ENCODE measurements at places on chromosomes 7 and 10.

DNA sequence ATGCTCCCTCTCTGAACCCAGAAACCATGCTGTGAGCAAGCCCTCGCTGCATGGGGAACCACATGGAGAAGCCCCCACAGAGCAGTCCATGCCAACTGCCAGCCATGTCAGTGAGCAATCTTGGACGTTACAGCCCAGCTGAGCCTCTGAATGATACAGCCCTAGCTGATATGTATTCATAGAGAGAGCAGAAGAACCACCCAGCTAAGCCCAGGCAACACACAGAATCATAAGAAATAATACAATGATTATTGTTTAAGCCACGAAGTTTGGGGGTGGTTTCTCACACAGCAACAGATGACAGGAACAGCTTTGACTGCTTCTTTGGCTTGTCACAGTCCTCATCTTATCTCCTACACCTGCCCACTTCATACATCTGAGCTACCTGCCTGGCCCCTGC lies 32.5 kb upstream of the CARD11 start:
- no peak for DNase-seq

- peak; percentile 21 for DNase-seq
Measured at GRCh38 chr10:91032611-91033206, 111.8 kb upstream of the ANKRD1 start.

DNA sequence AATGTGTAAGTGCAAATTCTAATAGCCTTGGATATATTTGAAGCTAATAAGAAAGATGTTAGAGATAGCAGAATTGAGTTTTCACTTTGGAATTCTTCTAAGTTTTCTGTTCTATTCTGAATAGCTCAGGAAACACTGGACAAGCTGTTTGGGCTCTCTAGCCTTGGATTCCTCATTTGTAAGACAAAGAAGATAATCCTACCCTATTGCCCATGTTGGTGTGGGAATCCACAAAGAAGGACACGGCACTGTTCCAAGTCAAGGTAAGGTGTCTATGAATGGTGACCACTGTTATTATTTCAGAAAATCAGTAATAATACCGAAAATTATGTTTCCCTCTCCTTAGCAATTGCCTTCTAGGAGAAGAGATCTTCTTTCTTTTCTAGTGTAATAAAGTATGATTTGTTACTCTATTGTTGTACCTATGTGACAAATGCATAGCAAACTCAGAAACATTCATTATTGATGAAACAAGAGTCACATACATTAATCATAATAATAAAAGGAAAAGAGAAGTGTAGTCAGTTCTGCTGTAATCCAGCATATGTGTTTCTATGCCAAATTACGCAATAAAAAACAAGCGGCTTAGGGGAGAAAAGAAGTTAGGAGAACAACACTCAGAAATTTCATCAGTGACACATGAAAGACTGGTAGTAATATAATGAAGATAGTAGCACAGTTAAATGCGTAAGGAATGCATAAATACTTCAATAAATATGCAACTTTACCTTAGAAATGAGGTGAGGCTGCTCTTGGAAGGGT lies 1012.3 kb upstream of the PHF14 start:
- DNase-seq: no peak

GRCh38 chr7:26937306-26937705 lies 72.9 kb upstream of the SKAP2 start:
- DNase-seq: peak; percentile 50

- DNase-seq: no peak
Measured at GRCh38 chr7:155329225-155329624, 31.5 kb downstream of the INSIG1 start.

DNA sequence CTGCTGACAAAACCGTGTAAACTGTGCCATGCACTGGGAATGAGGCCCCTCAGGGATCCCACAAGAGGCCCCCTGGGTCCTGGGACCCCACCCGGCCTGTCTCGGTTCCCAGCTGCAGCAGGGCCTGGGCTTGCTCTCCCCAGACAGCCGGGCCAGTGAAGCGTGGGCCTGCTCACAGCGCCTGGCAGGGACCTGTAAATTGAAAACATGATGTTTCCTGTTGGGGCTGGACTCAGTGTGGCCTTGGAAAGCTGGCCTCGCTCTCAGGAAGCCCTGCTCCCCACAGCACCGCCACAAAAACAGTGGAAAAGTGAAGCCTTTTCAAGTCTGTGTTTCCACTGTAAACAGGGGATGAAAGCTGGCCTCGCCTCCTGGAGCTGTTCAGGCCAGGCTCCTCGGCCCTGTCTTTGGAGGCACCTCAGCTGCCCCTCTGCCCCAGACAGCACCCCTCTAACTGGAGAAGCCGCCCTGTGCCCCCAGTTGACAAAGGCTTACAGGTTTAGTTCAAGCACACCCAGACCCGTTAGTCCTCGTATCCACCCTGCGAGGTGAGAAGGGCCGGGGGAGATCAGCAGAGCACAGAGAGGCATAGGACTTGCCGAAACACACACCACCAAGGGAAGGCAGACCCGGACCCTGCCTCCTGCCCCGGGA lies 108.3 kb downstream of the ZMIZ1 start:
- DNase-seq: peak; percentile 56

- no peak for DNase-seq
Measured at GRCh38 chr10:63627881-63628296, 106.7 kb downstream of the REEP3 start.

GRCh38 chr7:31603046-31603445 lies 84.0 kb upstream of the PPP1R17 start:
- DNase-seq: peak; percentile 3

DNA sequence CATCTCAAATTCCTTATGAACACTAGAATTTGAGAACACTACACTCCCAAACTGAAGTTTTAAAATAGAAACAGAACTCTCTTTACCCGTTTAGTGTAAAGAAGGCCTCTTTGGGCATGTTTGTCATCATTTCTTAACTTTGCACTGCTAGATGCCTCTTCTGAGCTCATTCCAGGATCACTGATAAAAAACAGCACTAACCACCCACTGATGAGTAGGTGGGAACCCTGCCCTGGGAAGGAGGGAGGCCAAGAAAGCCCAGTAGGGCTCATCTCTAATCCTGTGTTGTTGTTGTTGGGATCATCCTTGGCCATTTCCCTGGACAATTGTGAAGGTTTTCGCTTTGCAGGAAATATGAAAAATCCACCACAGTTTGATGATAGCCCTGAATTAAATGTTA lies 68.2 kb downstream of the CUBN start:
- DNase-seq: no peak

GRCh38 chr10:73131301-73131700 lies 21.0 kb downstream of the NUDT13 start:
- peak; percentile 39 for DNase-seq

GRCh38 chr7:154299736-154300135 lies 247.5 kb downstream of the DPP6 start:
- no peak for DNase-seq

- no peak for DNase-seq
Measured at GRCh38 chr10:18406136-18406535, 245.3 kb downstream of the NSUN6 start.

GRCh38 chr7:11355399-11356005 lies 381.8 kb downstream of the PHF14 start:
- DNase-seq: no peak

GRCh38 chr10:61047081-61047480 lies 103.1 kb upstream of the RHOBTB1 start:
- DNase-seq: peak; percentile 76

DNA sequence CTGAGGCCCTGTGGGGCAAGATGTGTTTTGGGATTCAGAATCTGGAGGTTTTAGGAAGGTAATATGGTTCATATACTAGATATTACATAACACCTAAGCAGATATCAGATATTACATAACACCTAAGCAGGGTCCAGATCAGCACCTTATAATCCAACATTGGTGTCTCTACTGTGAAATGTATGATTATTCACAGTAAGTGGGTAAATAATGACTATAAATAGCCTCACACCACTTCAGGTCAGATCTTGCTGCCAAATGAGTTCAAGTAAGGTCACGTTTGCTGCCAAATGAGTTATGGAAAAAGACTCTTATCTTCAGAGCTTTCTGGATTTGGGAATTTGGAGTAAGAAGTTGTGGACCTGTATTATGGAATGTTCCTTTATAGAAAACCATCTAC lies 14.6 kb downstream of the ADRB1 start:
- DNase-seq: no peak

- no peak for DNase-seq
Measured at GRCh38 chr7:23043441-23043840, 29.5 kb upstream of the HYCC1 start.

All from EH (cell line).